ENCODE measurements at places on chromosomes 16 and 17.

GRCh38 chr16:4011940-4012629 is 104.2 kb downstream of the ADCY9 start:
- DNase-seq: no peak

- peak; percentile 88 for DNase-seq
Measured at GRCh38 chr17:78013683-78014467, 55.4 kb downstream of the TNRC6C start.

DNA sequence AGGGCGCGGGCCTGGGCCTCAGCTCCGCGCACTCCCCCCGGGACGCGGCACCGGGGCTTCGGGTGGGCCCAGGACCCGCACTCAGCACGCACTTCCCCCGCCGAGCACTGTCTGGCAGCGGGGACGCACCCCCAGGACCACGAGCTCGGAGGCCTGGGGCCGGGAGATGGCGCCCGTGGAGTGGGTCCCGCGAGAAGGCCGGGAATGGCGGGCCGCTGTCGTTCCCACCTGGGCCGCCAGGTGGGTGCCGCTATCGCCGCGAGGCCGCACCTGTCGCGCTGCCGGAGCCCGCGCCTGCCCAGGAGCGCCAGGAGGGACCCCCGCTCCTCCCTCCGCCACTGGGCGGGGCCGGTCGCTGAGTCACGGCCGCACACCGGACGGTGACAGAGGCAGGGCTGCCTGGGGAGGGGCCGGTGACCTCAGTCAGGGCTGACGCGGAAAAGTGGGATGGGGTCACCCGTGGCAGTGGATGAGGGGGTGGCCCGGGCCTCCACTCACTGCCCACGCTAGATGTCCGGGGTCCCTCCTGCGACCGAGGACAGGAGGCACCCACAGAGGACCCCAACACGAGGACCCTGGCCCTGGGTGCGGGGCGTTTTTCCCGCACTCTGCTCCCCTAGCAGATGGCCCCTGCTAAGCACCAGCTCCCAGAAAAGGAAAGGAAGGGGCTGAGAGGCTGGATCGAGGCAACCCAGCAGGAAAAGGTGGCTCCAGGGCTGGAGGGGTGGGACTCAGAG is 6.9 kb upstream of the ACTG1 start:
- no peak for DNase-seq

DNA sequence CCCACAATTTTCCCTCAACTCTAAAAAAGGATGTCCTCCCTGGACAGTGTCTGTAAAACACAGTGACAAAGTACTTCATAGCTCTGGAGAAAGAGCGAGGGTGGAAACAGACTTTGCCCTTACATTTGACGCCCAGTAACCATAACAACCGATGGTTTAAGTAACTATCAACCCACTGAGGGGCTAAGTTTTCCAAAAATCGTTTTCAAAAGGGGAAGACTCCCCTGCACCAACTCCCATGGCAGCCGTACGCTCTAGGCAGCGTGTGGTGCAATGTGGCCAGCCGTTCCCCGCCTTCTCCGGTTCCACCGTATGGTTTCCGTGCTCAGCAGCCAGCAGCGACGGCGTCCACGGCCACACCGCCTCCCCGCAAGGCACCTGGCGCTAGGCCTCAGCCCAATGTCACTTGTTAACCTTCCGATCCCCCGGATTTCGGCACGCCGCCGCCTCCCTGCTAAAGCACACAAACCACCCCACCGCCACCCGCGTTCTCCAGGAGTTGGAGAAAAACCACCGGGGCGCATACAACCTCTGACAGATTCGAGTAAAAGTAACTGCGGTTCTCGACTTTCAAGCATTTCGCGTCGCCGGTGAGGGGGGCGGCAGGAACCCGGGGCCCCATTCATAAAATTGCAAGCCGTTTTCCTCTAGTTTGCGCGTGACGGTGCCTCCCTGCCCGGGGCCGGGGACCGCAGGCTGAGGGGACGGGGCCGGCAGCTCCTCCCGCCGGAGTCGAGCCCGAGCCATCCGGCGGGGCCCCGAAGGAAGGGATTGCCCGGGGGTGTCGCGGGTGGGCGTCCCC is 661 bp downstream of the TEX2 start:
- peak; percentile 26 for DNase-seq

DNA sequence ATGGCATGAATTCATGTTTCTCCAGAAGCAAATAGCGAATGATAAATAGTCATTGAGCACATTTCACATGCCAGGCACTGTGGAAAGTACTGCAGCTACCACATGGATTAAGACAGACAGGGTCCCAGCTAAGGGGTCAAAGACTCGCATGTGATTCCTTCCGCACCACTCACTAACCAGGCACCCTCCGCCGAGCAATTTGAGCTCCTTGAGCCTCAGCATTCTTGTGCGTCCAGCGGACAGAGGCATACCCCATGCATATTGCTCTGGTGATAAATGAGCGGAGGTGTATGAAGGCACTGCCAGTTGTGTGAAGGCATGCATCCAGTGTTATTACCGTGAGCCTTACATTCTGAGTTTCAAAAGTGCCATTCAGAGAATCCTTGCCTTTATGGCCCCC is 358.7 kb downstream of the HS3ST4 start:
- no peak for DNase-seq

DNA sequence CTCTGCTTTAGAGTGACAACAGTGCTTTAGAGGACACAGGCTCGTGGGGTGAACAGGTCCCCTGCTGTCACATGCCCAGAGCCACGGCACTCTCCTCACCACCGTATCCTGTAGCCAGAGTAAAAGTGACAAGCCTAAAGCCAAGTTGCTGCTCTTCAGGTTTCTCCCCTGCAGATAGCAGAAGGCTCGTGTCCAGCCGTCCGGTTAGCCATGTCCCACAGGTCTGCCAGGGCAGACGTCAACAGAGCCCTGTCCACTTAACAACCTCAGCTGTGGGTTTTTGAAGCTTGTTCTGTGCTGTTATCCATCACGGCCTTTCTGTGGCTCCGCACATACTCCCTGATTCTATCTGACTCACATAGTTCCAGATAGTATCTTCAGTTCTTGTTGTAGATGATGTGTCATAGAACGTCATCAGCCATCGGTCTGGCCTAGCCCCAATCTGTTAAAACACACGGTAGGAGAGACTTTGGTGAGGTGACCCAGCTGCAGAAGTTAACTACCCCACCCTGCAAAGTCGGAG is 100.7 kb downstream of the SOCS1 start:
- DNase-seq: peak; percentile 26

DNA sequence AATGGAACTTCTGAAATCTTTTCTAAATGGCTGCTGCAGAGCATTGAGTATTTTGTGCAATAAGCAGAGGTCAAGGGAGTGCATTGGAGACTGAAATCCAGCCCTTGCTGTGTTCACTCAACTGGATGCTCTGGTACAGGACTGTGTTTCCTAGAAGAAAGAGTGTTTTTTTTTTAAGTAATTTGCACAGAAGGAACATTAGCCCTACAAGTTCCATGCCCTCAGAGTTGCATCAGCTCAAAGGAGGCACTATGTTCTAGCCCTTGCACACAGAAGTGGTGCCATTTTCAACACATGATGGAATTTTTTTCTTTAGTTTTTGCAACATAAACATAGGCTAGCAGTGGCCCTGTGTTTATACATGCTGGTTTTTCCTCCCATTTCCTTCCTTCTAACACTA is 144.1 kb upstream of the HLF start:
- peak; percentile 3 for DNase-seq

DNA sequence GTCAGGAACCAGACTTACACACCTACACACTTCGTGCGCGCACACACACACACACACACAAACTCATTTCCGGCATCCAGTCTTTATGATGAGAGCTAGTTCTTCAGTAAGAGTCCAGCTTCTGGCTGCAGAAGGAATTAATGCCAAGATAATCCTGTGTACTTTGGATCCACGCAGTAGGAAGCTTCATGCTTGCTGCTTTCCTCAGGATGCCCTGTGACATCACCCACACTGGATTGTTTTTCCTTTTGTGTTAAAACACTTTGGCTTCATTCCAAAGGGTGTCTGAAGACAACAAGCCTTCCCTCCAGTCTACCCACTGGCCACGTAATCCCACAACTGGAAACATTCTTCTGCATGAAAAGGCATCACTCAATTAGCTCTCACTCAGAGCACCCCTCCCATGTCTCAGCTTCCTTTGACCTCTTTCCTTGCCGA is 35.4 kb downstream of the KCNJ16 start:
- DNase-seq: peak; percentile 90

DNA sequence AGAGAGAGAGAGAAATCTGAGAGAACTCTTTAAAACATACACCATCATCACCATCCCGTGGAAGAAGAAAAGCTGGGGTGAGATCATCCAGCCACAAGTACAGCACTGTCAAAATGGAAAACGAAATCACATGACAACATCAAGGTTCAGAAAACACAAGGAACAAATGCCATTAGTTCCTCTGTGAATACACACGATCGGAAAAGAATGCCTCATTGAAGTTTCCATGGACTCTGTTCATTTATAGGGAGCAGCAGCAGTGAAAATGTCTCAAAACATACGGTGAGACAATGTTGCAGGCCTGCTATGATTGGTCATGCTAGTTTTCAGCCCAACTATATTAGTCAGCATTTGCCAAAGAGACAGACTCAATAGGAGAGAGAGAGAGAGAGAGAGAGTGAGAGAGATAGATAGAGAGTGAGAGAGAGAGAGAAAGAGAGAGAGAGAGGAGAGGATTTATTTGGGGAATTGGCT is 4.4 kb downstream of the CFAP97D1 start:
- DNase-seq: peak; percentile 71

DNA sequence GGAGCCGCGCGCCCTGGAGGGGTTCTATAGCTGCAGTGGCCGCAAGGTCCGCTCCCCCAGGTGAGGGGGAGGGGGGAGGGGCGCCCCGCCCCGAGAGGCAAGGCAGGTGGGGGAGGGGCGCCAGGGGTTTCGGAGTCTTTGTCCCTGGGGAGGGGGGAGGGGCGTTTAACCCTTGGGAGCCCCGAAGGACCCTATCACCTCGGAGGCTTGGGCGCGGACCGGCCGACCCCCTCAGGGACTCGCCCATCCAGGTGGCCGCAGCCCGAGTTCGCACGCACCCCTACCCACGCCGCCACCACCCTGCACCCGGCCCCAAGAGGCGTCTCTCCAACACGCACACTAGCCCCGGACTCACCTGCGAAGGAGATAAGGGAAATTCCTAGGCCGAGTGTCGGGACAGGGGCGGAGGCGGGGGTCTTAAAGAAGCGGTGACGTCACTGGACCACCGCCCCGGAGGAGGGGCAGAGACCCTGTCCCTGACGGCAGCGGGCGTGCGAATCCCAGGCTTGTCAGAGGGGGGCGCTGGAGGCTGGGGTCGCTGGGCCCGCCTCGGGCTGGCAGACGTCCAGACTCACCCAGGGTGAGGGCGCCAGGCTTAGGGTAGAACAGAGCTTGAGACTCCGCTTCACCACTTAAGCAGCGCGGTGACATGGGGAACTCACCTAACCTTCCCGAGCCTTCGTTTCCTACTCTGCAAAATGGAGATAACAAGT is at the start of gene CLDN6:
Gene CLDN6, minus strand, starts transcription at position 390 of the 713 bp plus-strand sequence. CDS start 2,162 bp downstream, outside the sequence.
- DNase-seq: peak; percentile 8

DNA sequence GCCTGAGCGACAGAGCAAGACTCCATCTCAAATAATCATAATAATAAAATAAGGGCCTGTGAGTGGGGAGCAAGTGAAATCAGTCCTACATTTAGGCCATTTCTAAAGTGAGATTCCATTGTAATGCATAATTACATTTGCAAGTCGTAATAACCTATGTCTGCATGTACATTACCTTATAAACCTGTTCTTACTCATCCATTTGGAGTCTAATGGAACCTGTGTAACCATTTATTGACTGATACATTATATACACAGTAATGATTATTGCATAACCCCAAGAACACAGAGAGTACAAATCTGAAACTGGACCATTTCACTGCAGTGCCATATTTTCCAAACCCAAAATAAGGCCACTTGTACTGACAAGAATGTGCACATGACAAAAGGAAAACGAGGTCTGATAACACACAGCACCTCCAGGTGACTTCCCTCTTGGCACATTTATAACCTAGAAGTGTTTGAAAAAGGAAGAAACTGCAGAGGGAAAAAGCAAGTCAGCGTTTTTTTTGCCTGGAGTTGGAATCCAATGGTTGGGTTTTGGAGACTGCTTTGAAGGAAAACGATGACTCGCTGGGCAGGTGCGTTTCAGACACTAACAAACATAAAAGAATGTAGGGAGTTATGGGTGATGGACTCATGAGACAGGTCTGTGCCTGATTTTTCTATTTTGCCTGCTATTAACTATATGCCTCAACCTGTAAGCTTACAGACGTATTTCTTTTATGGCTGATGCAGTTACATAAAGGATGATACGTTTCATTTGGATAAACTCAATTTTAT is 63.6 kb upstream of the KIFC3 start:
- DNase-seq: no peak
